ENCODE measurements at places on chromosomes 11 and 22. TPM values are rescaled to one million over a fixed set of nuclear protein-coding genes. Genes with fewer than 3 reads are reported as not detected.

The ARFGAP3 gene
- 62.6 TPM for total RNA-seq

DNA sequence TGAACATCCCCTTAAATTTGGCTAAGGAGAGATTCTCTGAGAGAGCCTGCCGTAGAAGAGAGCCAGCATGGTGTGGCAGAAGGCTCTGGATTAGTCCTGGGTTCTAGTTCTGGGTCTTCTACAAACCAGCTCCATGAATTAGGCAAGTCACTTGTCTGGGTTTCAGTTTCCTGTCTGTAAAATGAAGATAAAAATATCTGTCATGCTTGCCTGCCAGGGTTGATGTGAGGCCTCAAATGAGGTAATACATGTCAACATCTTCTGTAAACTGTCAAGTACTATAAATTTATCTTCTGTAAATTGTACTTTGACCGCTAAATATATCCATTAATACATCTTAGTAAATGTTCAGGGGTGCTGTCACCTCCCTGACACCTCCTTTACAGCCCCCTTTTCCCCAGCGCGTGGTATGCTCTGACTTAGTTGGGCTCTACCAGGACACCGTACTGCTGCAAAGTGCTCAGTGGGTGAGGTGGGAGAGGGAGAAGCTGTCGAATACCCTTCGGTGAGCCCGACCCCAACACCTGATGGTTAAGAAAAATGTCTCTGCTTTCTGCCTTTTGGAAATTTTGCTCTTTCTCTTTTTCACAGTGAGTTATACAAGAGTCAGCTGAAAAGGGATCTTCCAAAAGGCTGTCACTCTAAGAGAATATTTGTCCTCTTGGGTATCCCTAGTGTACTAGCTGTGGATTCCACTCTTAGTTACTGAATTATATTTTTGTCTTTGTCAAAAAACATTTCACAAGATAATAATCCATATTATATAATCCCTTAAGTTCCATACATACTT is 15.0 kb downstream of the RBX1 start:
- no peaks in the 10 kb centered on the region for H3K36me3 ChIP-seq
- DNase-seq = no peak
- no peaks in the 10 kb centered on the region for H3K27me3 ChIP-seq
- H3K4me1 ChIP-seq = no peaks in the 10 kb centered on the region
- no peak overlapping the region for H3K4me3 ChIP-seq
- H3K27ac ChIP-seq = no peak overlapping the region

GRCh38 chr22:29089507-29089906 is 16.7 kb downstream of the KREMEN1 start:
- H3K4me1 ChIP-seq = no peaks in the 10 kb centered on the region
- no peaks in the 10 kb centered on the region for H3K36me3 ChIP-seq
- no peak overlapping the region for H3K4me3 ChIP-seq
- H3K27ac ChIP-seq = no peak overlapping the region

DNA sequence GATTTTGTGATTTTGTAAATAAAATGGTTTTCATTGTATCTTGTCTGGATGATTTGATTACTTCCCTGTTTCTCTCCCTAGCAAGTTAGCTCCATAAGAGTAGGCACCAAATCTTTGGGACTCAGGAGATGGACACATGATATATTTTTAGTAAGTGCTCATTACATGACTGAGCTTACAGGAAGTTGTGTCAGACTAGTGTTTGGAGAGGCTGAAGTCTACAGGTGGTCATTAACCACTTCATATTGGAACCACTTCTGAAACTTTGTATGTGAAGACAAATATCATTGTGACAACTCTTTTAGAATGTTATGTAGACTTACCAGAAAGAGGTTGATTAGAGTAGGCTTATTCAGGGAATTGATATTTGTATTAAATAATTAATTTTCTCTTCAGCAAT is 19.1 kb downstream of the ARHGAP42 start:
- DNase-seq = no peak
- no peaks in the 10 kb centered on the region for H3K27me3 ChIP-seq
- no peaks in the 10 kb centered on the region for H3K4me1 ChIP-seq
- no peak overlapping the region for H3K4me3 ChIP-seq
- H3K36me3 ChIP-seq = no peaks in the 10 kb centered on the region
- H3K27ac ChIP-seq = no peak overlapping the region

- H3K27me3 ChIP-seq = no peaks in the 10 kb centered on the region
- DNase-seq = no peak
- no peak overlapping the region for H3K4me3 ChIP-seq
- H3K36me3 ChIP-seq = no peaks in the 10 kb centered on the region
- no peak overlapping the region for H3K27ac ChIP-seq
- no peaks in the 10 kb centered on the region for H3K4me1 ChIP-seq
Measured at GRCh38 chr11:9060700-9061111, 30.7 kb downstream of the SCUBE2 start.

The AP5B1 gene
- total RNA-seq = 11.7 TPM

The HEPHL1 gene
- not detected for total RNA-seq

The GAS2L1 gene
- total RNA-seq = 8.2 TPM

DNA sequence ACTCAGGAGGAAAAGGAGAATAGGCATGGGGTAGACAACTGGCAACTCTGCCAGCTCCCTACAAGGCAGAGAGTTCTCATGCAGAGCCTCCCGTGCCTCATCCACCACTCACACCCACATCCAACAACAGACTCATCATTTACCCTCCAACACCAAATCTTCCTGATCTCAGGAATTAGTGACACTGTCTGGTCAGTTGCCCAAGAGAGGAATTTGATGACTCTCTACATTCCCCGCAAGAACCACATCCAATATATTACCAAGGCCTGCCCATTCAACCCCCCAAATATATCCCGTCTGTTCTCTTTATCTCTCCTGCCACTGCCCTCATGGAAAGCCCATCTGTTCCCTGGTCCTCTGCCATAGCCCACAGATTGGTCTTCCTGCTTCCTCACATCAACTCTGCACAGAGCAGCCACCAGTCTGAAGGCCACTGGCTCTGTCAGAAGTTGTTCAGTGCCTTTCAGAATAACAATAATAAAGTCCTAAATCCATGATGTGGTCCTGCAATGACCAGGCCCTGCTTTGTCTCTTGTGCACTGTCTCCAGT is 57.5 kb upstream of the CD82 start:
- no peak overlapping the region for H3K4me3 ChIP-seq
- no peak for DNase-seq
- H3K27ac ChIP-seq = no peak overlapping the region
- no peaks in the 10 kb centered on the region for H3K27me3 ChIP-seq
- H3K4me1 ChIP-seq = no peaks in the 10 kb centered on the region

The GPR83 gene
- total RNA-seq = not detected

GRCh38 chr11:120130176-120130980 is 7.5 kb downstream of the TRIM29 start:
- H3K36me3 ChIP-seq = no peaks in the 10 kb centered on the region
- DNase-seq = no peak
- no peak overlapping the region for H3K27ac ChIP-seq

The KCNJ11 gene
- 11.2 TPM for total RNA-seq

DNA sequence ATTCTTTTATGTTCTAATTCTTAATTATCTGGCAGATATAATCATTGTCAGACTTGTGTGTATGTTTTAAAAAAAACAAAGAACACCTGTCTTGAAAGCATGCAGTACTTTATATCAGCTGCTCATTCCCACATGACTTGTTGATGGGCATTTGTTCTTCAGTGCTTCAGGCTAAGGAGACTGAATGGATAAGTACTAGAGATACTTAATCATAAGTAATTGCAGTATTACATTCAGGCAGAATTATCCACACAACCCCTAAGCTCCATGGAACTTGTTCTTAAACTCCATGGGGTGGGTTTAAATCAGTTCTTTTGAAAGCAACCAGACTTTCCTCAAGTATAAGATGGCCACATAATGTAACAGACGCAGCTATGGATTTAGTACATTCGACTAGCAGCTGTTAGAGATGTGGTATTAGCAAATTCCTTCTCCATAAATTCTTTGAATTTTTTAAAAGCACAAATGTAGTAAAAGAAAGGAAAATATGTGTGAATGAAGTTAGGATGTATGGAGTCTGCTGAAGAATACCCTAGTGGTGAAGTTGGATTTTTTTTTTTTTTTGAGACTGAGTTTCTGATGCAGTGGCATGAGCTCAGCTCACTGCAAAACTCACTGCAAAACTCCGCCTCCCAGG is 3.0 kb downstream of the JAM3 start:
- no peaks in the 10 kb centered on the region for H3K4me1 ChIP-seq
- no peaks in the 10 kb centered on the region for H3K27me3 ChIP-seq
- no peak overlapping the region for H3K27ac ChIP-seq
- H3K4me3 ChIP-seq = no peak overlapping the region

DNA sequence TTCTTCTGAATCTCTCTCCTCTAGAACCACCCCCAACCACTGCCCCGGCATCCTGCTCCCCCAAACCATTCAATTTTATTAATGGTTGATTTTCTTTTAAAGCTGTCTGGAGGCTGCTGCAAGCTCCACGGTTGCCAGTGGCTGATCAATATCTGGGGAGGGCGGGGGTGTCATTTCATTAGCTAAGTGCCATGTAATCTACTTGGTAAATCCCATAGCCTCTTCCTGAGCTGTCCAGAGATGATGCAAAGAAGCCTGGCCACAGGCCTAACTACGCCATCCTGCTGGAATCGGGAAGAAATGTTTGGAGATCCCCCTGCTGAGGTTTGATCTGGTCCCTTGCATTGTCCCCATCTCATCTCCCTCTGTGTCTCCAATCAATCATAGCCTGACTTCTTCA is 440.1 kb downstream of the MIAT start:
- no peak overlapping the region for H3K4me3 ChIP-seq
- H3K27me3 ChIP-seq = no peaks in the 10 kb centered on the region
- H3K27ac ChIP-seq = no peak overlapping the region
- DNase-seq = no peak

GRCh38 chr22:26651815-26652214 is 5.6 kb upstream of the MIAT start:
- H3K4me3 ChIP-seq = no peak overlapping the region
- no peaks in the 10 kb centered on the region for H3K27me3 ChIP-seq
- H3K4me1 ChIP-seq = no peaks in the 10 kb centered on the region
- DNase-seq = no peak

- DNase-seq = no peak
- no peaks in the 10 kb centered on the region for H3K27me3 ChIP-seq
- no peak overlapping the region for H3K27ac ChIP-seq
- no peaks in the 10 kb centered on the region for H3K36me3 ChIP-seq
Measured at GRCh38 chr22:20213833-20214708, 54.0 kb downstream of the RTN4R start.

DNA sequence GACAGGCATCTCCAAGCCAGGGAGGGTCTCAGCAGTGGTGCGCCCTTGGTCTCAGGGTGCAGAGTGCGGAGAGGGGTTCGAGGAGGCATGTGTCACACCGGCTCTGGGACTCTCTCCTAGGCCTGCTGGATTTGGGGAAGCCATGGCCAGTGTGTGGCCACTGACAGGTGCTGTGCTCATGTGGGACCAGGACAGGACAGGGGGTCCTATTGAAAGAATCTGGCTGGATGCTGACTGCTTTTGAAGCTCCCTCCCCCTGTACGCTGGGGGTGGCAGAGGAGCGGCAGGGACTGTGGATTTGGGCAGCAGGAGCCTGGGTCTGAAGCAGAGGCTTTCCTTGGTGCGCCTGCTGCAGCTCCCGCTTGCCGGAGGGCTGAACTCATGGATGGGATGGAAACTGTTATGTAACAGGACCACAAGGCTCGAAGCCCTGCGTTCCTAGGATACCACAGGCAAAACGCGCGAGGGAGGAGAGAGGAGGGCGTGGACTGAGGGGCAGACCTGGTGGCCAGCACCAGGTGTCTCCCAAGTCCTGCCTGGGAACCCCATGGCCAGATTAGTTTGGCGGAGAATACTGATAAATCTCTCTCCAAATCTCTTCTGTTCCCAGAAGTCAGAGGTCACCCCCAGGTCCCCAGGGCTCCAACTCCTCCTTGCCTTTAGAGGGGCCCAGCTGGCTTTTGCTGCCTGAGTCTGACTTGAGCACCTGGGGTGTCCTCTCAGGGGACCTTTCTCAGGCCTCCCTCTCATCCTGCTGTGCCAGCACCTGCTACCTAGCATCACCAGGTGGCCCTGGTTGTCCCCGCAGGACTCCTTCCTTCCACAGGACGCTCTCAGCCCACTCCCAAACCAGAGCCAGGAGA is 13.8 kb upstream of the TEF start:
- peak overlapping the region; percentile 81 for H3K27ac ChIP-seq
- peaks cover 32% of the 10 kb centered on the region for H3K4me1 ChIP-seq
- H3K36me3 ChIP-seq = no peaks in the 10 kb centered on the region
- H3K4me3 ChIP-seq = peak overlapping the region; percentile 56
- no peaks in the 10 kb centered on the region for H3K27me3 ChIP-seq

- H3K27ac ChIP-seq = no peak overlapping the region
- H3K4me1 ChIP-seq = no peaks in the 10 kb centered on the region
- H3K36me3 ChIP-seq = no peaks in the 10 kb centered on the region
- no peaks in the 10 kb centered on the region for H3K27me3 ChIP-seq
- H3K4me3 ChIP-seq = no peak overlapping the region
Measured at GRCh38 chr11:129705341-129705740, 110.3 kb upstream of the TMEM45B start.

DNA sequence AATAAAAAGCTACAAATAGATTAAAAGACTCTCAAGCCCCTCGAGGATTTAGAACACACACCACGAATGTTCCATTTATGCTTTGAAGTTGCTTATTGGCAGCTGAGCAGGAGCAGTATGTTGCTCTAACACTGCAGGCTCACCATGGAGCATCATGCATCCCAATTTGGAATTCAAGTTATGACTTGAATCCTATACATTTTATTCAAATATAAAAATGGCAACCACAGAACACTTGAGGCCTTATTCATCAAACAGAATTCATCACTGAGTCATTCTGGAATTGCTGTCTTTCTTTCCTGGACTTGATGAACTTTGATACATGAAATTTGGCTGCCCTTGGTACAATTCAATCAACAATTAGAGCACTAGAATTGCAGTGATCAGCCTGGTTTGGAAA is 24.5 kb upstream of the BLID start:
- DNase-seq = no peak
- no peaks in the 10 kb centered on the region for H3K36me3 ChIP-seq
- H3K27ac ChIP-seq = no peak overlapping the region
- no peaks in the 10 kb centered on the region for H3K27me3 ChIP-seq
- no peaks in the 10 kb centered on the region for H3K4me1 ChIP-seq

- H3K4me1 ChIP-seq = peaks cover 2% of the 10 kb centered on the region
- H3K27me3 ChIP-seq = no peaks in the 10 kb centered on the region
- no peak overlapping the region for H3K4me3 ChIP-seq
Measured at GRCh38 chr11:85827748-85828639, 17.1 kb upstream of the SYTL2 start.

GRCh38 chr11:40029391-40029790 is 1430.1 kb downstream of the LRRC4C start:
- H3K27me3 ChIP-seq = no peaks in the 10 kb centered on the region
- no peak overlapping the region for H3K27ac ChIP-seq
- no peaks in the 10 kb centered on the region for H3K36me3 ChIP-seq
- no peaks in the 10 kb centered on the region for H3K4me1 ChIP-seq
- DNase-seq = no peak

DNA sequence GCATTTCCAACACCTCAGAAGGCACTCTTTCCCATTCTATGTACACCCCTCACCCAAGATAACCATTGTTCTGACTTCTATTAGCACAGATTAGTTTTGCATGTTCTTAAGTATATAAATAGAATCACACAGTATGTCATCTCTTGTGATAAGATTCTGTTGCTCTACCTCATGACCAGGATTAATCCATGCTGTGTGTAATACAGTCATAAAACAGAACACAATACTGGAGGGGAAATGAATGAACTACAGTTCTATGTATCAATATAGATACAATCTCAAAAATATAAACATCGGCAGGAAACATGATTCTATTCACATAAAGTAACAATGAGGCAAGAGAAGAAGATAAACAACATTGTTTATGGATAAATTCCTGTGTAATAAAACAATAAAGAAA is 151.5 kb downstream of the ATG16L2 start:
- DNase-seq = no peak
- H3K27me3 ChIP-seq = no peaks in the 10 kb centered on the region
- no peak overlapping the region for H3K4me3 ChIP-seq
- H3K4me1 ChIP-seq = no peaks in the 10 kb centered on the region

- H3K4me3 ChIP-seq = no peak overlapping the region
- no peak overlapping the region for H3K27ac ChIP-seq
- no peaks in the 10 kb centered on the region for H3K36me3 ChIP-seq
Measured at GRCh38 chr11:122173587-122173986, 57.6 kb upstream of the BLID start.

Measured in pancreas (tissue), 10 donors.